ENCODE measurements at places on chromosomes 5 and 9. TPM values are rescaled to one million over a fixed set of nuclear protein-coding genes. Genes with fewer than 3 reads are reported as not detected.

Gene TAS2R1
- 0.94 TPM for total RNA-seq

Gene DPYSL3
- 200 TPM for total RNA-seq

Gene FCN2
- not detected for total RNA-seq

Gene RNF183
- total RNA-seq: 0.11 TPM

Gene CATSPER3
- total RNA-seq: 0.79 TPM

Data from spinal cord (tissue), 10 donors.